ENCODE measurements at places on chromosomes 2 and 18. TPM values are rescaled to one million over a fixed set of nuclear protein-coding genes. Genes with fewer than 3 reads are reported as not detected.

DNA sequence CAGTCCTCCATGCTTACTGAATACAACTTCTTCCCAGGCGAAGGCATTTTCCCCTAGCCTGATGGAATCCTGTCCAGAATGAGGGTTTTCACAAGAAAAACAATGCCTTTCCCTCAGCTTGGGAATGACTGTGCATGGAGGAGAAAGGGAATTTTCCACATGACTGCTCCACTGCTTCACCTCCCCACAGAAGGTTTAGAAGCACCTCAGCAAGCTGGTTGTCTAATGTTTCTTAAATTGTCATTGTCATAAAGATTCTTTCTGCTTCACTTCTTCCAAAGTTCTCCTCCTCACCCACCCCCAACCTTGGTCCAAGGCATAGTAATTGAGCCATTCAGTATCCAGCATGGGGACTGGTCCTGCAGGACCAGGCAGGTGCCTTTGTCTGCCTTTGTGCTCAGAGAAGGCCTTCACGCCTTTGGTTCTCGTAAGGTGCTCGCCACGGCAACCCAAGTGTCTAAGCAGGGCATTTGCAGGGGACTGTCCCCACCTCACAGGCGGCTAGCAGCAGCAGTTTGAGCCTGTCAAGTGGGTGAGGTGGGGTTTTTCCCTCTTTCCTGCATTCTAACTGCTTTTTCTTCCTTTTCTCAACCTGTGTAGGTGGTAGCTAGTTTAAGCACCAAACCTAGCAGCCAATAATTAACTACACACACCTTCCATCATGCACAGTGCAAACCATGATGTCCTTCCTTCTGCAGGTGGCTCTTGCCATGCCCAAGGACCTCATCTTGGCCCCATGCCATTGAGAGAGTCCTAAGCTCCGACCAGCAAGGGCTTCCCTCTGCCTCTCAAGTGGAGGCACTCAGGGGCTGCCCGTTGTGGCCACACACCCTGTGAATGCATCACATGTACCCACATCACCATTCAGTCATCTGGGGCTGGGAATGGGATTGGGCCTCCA, 65.7 kb upstream of the BCL2L11 start:
- DNase-seq: no peak

GRCh38 chr2:99900556-99900955, 241.8 kb downstream of the AFF3 start:
- no peak for DNase-seq

DNA sequence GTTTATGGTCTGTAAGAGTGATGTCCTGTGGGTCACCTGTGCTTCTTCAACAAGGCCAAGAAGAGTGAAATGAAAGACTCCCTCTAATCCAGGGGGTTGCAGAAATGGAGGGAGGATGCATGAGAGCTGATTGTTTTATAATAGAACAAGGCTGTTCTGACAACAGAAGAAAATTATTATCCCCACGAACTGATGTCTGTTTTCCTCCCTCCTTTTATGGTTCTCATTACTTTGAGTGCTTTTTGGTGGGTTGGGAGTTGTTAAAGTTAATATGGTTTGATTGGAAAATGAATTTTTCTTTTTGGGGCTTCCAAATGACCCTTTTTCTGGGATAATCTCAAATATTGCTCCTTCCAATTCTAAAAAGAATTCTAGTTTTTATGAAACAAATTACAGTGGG, 33.6 kb downstream of the GATA6 start:
- no peak for DNase-seq

DNA sequence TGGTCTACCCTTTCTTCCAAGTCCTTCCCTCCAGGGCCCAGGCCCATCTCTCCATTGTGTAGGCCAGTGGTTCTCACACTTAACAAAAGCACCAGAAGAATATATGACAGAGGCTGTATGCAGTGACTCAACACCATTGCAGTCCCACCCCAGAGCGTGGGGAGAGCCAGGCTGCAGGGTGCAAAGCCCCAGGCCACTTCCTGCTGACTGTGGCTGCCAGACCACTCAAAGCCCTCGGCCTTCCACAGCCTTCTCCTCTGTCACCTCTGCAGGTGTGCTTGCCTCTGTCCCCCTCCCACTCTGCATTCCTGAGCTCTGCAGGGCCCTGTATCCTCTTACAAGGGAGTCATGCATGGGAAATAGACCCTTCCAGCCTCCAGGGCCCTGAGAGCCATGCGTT, 40.4 kb upstream of the ARHGEF4 start:
- no peak for DNase-seq

- no peak for DNase-seq
Measured at GRCh38 chr2:181680055-181680936, at the start of gene NEUROD1. NEUROD1 (minus strand) TSS chr2:181680517; CDS start chr2:181678860, 1,657 bp downstream.

DNA sequence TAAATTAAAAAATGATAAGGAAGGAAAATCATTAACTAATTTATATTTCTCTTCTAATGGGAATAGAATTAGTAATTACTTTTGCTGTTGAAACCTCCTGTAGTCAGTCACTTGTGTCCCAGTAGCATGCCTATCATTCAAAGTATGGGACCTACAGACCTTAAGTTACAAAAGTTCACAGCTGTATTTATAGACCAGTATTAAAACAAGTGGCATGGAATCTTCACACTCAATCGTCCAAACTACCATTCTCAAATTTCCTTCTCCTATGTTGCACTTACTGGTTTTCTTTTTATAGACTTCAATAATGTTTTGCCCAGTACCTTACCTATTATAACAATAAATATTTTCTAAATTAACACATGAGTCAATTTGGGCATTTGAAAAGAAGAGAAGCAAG, 639.9 kb downstream of the ERBB4 start:
- no peak for DNase-seq

DNA sequence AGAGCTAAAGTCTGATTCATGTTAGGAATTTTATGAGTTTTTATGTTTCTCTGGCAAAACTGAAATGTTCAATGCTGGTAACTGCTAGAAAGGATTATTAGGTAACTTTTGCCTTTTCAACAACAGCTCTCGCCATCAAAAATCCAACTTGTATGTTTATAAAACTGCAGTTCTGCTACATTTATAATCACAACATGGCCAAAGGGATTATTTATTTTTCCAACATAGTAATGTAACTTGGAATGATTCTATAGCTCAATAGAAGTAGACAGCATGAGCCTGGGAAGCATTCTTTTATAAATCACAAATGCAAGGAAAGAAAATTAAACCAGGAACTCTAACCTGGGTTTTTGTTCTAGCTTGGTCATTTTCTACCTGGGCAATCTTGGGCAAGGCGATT, 470.9 kb downstream of the TGIF1 start:
- DNase-seq: no peak

DNA sequence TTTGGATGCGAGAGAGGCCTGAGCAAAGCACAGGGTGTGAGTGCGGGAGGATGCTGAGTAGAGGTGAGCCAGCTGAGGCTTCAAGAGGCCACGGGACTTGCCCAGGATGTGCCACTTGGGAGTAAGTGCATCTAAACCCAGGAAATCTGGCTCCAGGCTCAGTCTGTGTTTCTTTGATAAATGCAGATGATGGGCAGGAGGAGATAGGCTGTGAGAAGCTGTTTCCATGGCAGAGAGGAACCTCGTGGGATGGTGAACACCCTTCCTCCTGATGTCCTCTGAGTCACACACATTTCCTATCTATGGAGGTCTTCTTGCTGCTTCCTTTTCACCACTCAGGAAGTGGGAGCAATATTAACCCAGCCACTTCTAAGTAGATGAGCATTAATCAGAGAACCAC, 38.4 kb upstream of the CELF4 start:
- no peak for DNase-seq

DNA sequence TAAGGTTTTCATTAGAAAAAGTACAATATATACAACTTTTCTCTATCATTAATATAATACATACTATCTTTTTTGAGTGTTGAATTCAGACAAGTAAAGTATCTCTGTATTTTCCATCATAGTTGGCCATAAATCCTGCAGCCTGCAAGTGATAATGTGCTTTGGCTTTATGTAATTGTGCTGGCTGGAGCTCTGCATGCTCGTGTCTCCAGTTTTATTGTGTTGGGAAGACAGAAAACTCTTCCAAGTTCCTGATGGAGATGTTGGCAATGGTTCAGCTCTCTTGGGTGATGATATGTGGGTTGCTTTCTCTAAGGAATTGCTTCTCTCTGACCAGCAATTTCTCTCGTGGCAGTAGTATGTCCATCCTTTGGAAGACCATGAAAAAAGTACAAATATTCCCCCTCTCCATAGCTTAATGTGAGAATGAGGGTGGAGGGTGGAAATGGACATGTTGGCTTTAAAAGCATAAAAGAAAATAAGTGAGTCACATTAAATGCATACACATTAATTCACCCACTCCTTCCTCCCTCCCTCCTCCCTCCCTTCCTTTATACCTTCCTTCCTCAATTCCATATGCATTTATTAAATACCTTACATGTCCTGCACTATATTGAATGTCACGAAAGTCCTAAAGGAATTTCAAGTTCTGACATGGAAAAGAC, 344.2 kb downstream of the MTX2 start:
- no peak for DNase-seq

DNA sequence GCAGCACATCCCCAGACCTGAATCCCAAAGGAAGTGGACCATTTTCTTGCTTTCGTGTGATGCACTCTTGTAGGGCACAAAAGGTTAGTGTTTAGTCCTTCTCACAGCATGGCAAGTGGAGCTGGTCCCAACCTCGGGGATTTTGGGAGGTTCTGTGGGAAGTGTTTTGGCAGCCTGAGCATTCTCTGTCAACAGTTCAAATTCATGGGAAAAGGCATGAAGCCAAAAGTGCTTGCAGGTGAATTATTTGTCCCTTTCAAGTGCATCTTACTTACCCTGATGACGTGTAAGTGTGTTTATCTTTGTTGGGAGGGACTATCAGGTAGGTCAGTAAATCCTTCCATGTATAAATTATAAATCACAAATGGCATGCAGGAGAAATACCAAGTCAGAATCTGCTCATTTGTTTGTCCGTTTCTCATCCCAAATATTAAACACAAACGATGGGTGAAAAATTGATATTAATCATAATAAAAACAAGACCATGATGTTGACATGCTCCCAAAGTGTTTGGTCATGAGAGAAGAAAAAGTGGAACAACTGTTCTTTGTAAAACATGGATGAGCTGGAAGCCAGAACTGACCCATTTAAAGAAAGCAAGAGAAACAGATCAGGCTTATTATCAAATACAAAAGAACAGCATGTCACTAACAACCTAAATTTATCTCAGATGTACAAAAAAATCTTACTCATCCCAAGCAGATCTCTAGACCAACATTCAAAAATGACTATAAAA, 57.6 kb downstream of the EPHA4 start:
- no peak for DNase-seq

DNA sequence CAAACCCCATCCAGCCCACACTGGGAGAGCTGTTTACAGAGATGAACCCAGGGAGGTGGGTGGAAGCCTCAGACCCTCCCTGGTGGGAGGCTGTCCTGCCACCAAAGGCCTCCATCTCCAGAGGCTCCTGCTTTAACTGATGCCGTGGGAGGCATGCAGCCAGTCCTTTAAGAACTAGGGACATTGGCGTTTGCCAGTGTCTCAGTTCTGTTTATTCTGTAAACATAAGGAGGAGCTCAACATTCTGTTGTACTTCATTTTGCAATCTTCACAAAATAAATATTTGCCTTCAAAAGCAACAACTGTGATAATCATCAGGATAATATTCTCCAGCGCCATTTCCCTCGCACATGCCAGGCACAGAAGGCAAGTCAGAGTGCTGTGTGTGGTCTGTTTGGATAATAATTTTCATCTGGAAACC, 6.8 kb downstream of the EDAR start:
- DNase-seq: no peak

- DNase-seq: no peak
Measured at GRCh38 chr2:74919827-74920226, 38.6 kb upstream of the POLE4 start.

GRCh38 chr18:10847907-10848306, 301.5 kb downstream of the PIEZO2 start:
- no peak for DNase-seq

GRCh38 chr2:65532326-65532725, 99.9 kb upstream of the SPRED2 start:
- no peak for DNase-seq

GRCh38 chr2:75379476-75380210, 180.3 kb upstream of the TACR1 start:
- DNase-seq: no peak

- no peak for DNase-seq
Measured at GRCh38 chr2:38610851-38611801, 8.4 kb upstream of the HNRNPLL start.

DNA sequence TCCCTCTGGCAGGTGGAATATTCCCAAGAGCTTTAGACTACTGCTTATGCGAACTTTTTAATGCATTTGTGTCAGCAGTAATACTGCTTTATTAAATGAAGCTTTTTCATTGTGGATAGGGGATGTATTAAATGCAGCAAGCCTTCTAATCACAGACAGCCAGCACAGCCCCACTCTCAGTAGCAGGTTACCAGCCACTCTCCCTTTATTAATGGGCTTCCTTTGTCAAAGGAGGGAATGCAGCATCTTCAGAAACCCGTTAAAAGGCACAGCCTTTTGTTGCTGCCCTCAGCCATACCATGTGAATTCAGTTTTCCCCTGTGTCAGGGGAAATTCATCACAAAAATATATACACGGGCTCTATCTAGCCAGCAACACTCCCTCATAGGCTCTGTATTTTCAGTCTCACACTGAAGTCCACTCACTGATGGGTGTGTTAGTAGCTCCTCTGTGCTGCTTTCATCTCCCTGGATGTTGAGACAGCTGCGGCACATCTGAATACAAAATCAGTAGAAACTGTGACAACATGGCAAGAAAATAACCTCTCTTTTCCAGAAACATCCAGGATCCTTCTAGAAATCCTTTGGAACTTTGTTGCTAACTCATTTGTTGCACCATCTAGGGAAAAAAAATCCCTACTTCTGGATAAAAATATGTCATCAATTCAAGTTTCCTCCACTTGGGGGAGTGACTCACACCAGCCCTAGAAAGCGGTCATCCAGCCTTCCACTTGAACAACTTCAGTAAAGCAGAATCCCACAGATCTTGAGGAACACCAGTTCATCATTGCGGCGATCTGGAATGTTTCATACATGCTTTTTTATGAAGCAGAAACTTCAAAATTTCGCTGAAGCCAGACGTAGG, 48.4 kb downstream of the LRRTM1 start:
- no peak for DNase-seq

GRCh38 chr2:24613154-24613814, 122.2 kb downstream of the NCOA1 start:
- peak; percentile 13 for DNase-seq

- DNase-seq: no peak
Measured at GRCh38 chr2:61434314-61434713, 36.6 kb downstream of the USP34 start.

GRCh38 chr2:107322416-107322815, 436.4 kb upstream of the ST6GAL2 start:
- DNase-seq: no peak

The DDX18 gene
- total RNA-seq: 55.9 TPM

The MEIS1 gene
- total RNA-seq: 24.1 TPM

The TUBA3E gene
- not detected for total RNA-seq

The DSC1 gene
- total RNA-seq: not detected

The TNFRSF11A gene
- 3.5 TPM for total RNA-seq

The LBX2 gene
- 2.4 TPM for total RNA-seq

The REG1B gene
- not detected for total RNA-seq

The CCDC141 gene
- not detected for total RNA-seq

The METTL8 gene
- 12.7 TPM for total RNA-seq

The POTEC gene
- not detected for total RNA-seq

The MYL1 gene
- not detected for total RNA-seq

The CFAP53 gene
- total RNA-seq: 0.18 TPM

The AQP12A gene
- not detected for total RNA-seq

All from pulmonary artery endothelial cell (primary cell).